KG1 (cell line): ENCODE measurements at places on chromosomes 7 and 10.

- no peak for DNase-seq
Observed at GRCh38 chr7:70711452-70711851, 420.5 kb upstream of the GALNT17 start.

GRCh38 chr7:151311294-151311864 lies 30.2 kb upstream of the NUB1 start:
- peak; percentile 8 for DNase-seq

DNA sequence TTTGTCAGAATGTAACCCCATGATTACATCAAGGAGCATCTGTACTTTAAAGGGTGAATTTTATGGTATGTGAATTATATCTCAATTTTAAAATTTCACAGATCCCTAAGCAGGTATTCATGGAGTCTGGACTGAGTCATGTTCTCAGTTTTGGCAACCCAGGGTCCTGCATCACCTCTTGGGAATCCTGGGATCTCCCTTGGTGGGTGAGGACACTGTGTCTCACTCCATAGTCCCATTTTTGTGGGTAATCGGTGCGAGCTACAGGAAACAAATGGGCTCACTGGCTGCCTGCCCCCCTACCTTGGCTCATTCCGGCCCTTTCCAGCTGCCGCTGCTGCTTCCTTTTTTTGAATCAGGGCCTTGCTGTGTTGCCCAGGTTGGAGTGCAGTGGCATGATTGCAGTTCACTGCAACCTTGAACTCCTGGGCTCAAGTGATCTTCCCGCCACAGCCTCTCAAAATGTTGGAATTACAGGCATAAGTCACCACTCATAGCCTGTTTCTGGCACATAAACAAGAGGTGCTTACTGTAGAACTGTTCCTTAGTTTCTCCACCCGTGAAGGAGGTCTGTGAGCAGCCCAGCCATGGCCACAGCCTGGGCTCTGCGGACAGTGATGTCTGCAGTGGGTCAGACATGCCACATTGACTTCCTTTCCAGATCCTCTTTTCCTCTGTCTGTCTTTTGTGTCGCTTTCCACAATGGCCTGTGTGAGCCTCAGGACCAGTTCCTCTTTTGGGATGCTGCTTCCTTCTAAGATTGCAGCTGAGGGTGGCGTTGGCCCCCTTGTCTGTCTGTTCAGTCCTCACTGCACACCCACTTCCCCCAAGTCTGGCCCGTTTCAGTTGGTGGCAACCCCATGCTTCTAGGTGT lies 14.5 kb downstream of the PALD1 start:
- peak; percentile 53 for DNase-seq

- no peak for DNase-seq
Observed at GRCh38 chr10:132279873-132280645, 27.7 kb downstream of the STK32C start.

DNA sequence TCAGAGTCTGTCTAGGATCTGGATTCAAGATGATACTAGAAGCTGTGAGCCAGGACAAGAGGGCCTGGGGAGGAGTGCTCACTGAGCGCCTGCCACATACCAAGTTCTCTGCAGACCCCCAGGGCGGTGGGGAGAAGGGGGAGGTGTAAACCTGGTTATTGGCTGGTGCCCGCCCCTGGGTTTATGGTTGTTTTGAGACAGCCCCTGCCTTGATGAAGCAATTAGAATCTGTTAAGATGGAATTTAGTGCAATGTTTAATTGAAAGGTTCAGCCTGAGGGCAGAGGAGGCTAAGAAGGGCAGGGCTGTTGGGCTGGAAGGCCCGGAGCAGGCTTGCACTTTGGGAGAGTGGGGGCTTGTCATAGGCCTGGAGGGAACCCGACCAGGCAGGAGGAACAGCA lies 42.7 kb downstream of the PRF1 start:
- no peak for DNase-seq

DNA sequence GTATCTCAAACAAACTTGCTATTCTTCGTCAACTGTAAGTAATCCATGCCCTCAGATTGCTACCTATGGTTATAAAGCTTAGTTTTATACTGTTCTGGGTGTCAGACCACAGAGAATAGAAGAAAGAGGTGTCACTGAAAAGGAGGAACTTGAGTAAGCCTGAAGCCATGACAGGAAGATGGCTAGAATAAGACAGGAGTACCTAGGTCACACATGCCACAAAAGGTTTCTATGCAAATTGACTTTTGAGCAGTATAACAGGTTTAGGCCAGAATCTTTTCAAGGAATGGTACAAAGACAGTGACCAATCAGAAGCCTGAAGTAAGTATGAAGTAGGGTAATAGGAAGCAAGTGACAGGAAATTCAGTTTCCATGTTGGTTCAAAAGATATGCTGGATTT lies 23.5 kb downstream of the FBXW4 start:
- no peak for DNase-seq
